Renal pelvis (tissue), 12 donors: ENCODE measurements at places on chromosomes 5 and 9. TPM values are rescaled to one million over a fixed set of nuclear protein-coding genes. Genes with fewer than 3 reads are reported as not detected.

Gene MZB1
- polyA plus RNA-seq, result 0.61 TPM

- no peak for DNase-seq
These were observed 48.3 kb upstream of the TRAF1 start for GRCh38 chr9:120974921-120975320.

DNA sequence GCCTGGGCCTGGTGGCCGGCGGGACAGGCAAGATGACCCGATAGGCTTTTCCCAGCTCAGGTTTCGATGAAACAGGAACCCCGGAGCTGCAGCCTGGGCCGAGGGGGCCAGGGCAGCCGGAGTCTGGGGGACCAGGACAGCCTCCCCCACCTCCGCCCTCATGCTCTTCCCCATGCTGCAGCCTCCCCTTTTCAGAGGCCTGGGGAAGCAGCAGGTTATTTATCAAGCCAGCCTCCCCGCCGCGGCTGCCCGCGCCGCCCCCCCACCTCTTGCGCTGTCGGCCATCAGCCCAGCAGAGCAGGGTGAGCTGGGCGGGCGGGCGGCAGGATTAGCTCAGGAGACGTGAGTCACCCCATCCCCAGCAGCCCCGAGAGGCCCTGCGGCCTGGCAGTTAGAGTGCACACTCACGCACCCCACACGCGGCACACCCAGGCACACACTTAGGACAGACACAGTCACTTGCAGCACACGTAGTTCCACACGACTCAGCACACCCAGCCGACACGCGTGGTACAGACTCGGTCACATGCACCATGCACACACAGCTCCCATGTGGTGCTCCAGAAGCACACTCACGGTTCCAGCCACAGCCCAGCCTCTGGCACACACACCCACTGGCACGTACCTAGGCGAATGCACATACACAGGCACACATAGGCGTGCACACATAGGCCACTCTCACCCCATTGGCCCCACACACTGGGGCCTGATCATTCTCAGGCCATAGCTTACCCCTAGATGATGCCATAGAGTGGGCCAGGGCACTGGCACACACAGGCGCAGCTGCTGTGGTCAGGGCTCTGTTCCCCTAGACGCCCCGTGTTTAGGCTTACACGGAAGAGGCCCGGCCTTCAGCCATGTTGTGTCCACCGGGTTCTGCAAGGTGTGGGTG, 13.0 kb downstream of the CXXC5 start:
- DNase-seq, result no peak

GRCh38 chr5:171846323-171846722, 60.7 kb downstream of the SMIM23 start:
- DNase-seq, result no peak
